ENCODE measurements at places on chromosomes 7 and 10. TPM values are rescaled to one million over a fixed set of nuclear protein-coding genes. Genes with fewer than 3 reads are reported as not detected.

GRCh38 chr10:111650088-111650487 lies 533.5 kb downstream of the GPAM start:
- H3K4me1 ChIP-seq, result peaks cover 23% of the 10 kb centered on the region
- H3K27ac ChIP-seq, result no peak overlapping the region
- H3K4me3 ChIP-seq, result no peak overlapping the region
- H3K36me3 ChIP-seq, result no peaks in the 10 kb centered on the region

The ITIH5 gene
- 13.3 TPM for polyA plus RNA-seq

The PON1 gene
- polyA plus RNA-seq, result not detected

DNA sequence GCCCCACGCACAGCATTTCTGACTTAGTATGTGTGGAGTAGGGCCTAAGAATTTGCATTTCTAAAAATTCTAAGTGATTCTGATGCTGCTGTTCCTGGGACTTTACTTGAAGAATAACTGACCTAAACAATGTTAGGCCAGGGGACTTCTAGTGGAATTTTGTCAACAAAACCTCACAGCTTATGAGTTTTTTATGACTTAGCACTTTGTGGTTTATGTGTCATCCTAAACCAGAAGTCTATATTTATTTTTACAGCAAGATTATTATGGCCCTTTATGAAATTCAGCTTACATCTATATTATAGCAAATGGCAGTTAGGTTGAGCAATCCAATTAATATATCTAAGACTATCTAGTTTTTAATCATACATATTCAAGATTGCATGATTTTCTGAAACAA lies 24.6 kb upstream of the BET1 start:
- no peaks in the 10 kb centered on the region for H3K4me1 ChIP-seq
- H3K4me3 ChIP-seq, result no peak overlapping the region
- no peaks in the 10 kb centered on the region for H3K36me3 ChIP-seq
- H3K27me3 ChIP-seq, result no peaks in the 10 kb centered on the region
- DNase-seq, result no peak

Measured in sigmoid colon (tissue), 7 donors.